Renal cortex interstitium (tissue), 15 donors: ENCODE measurements at places on chromosomes 6 and 20.

DNA sequence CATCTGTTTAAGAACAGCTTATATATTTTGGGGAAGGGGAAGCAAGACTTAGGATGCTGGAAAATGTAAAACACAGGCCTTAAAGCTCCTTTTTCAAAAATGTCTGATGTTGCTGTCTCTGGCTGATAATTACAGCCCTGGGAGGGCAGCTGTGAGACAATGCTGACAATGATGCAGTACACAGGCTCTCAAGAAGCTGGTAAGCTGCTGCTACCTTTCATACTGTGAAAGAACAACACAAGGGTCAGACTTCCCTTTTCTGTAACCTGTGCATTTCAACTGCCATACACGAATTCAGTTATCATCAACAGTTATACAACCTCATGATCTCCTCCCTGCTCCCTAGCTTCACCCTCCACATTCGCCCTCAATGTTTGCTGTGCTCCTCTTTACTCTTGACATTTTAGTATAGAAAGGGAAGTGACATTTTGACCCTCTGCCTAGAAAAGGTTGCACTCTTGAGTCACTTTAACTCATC, 25.2 kb downstream of the MAP7 start:
- no peak for DNase-seq

DNA sequence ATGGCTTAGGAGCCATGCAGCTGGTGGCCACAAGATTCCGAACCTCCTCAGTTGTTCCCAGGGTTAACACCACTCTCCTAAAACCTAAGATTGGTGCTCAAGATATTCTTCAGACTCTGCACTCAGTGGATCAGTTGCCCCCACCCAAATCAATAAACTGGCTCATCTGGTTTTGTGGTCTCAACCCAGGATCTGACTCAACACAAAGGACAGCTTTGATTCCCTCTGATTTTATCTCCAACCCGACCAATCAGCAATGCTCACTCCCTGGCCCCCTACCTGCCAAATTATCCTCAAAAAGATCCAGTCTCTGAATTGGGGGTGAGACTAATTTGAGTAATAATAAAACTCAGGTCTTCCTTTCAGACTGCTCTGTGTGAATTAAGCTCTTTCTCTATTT, 137.5 kb downstream of the EYS start:
- no peak for DNase-seq

- DNase-seq, result no peak
These were observed 164.8 kb upstream of the CEP162 start for GRCh38 chr6:84392261-84392660.

DNA sequence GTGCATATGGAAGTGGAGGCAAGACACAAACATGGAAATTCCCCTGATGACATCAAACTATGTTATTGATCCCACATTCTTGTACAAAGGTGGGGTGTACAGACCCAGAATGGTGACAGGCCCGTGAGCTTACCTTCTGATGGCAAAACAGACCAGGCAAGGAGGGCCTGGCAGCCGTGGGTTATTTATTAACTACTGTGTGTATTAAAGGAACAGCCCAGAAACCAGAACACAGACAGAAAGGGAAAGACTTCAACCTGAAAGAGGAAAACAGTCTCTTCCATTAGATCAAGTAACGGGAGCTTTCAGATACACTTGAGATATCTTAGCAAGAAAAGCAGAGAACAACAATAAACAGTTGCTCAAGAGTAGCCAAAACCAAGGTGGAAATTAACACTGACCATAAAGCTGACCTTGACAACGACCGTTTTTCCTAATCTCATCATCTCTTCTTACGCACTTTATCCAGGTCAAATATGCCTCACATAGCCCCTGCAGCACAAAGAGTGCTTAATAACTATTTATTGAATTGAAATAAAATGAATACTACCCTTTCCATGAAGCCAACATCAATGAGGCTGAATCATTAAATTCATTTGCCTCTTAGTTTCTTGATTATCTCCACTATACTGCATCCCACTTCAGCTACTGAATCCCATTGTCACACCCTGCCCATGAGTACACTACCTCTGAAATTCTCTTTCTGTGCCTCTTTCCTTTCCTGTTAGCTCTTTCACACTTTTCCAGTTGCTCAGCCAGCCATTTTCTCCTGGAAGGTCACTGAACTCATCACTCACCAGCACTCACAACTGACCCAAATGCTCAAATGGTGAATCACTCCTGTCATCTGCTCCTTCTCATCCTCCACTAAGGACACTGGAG, 67.4 kb downstream of the MOXD1 start:
- DNase-seq, result no peak

- DNase-seq, result no peak
These were observed 54.9 kb downstream of the PRR18 start for GRCh38 chr6:166253281-166253681.
